Umbilical cord (tissue), 2 donors: ENCODE measurements at places on chromosomes 2 and 18.

GRCh38 chr2:113755835-113756354, 547 bp downstream of the SLC35F5 start:
- no peak for DNase-seq

GRCh38 chr2:237221443-237221842, 135.8 kb downstream of the COPS8 start:
- no peak for DNase-seq

- DNase-seq = no peak
Observed at GRCh38 chr18:79411614-79412526, 16.1 kb downstream of the NFATC1 start.

- no peak for DNase-seq
Observed at GRCh38 chr18:32851936-32852335, 79.1 kb upstream of the KLHL14 start.

GRCh38 chr18:66895631-66896030, 291.7 kb upstream of the CDH19 start:
- DNase-seq = no peak

DNA sequence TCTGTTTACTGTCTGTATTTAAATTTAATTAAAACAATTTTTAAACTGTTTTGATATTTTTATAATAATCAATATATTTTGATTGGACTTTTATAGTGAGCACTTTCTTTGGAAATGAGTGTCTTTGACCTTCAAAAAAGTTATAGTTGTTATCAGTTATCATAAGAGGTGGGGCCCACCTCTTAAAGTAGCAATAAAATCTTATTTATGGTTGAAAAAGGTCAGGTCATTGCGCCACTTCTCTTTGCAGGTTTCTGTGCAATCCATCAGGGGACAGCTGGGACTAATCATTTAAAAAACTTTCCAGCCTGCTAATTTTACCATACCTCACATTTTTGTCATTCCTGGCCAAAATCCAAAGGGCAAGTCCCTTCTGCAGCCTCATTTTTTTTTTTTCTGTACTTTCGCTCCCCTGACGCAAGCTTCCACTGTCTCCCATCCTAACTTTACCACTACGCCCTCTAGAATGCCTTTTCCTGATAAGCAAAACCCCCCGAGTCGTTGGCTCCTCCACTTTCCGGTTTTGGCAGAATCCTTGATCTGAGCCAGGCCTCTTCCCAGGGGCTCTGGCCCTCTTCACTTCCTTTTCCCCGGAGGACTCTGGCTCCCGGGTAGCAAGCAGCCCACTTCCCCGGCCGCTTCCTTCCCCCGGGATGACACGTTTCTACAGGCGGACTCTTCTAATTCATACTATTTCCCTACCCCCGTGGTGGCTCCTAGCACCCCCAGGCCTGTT, 1.1 kb upstream of the SEH1L start:
- peak; percentile 74 for DNase-seq

- peak; percentile 72 for DNase-seq
Observed at GRCh38 chr2:237923481-237924163, 43.2 kb upstream of the UBE2F start.

- no peak for DNase-seq
Observed at GRCh38 chr2:109386004-109386695, 227.6 kb downstream of the SEPTIN10 start.

DNA sequence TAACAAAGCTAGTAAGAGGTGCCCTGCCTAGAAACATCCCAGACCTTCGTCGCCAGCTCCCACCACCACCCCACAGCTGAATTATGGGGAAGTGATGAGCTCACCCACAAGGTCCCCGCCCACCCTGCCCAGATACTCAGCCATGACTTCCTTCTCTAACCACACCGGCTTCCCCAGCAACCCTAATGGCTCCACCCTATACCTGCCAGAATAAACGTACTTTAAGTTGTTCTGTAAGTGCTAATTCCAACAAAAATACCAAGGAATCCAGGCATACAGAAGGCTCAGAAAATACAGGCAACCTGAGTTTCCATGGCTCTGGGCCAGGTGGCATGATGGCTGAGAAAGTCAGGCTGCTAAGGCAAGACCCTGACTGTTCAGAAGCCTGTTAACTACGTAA, 39.1 kb downstream of the TMEM163 start:
- DNase-seq = no peak

DNA sequence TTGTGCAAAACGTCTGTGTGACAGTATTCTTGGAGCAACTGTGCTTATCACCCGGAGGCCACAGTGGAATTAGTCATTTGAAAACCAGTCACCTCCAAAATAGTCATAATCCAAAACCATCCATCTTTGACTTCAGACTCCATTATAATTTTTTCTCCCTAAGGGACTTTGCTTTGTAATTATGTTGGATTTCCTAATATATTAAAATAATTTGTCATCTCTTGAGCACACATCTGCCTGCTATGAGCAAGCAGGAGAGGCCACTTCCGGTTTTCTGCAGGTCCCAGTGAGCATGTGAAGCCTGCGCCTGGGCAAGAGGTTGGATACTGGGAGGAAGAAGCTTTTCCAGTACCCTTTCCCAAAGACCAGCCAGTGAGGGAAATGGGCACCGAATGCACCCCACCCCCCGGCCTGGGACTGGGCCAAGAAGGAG, 57.7 kb downstream of the ODC1 start:
- DNase-seq = no peak
